Fibroblast of lung (primary cell): ENCODE measurements at places on chromosomes 7 and 10. TPM values are rescaled to one million over a fixed set of nuclear protein-coding genes. Genes with fewer than 3 reads are reported as not detected.

The TFR2 gene
- 0.08 and 0.16 TPM in 2 replicates for polyA plus RNA-seq

The C7orf33 gene
- not detected in 2 replicates for polyA plus RNA-seq

The TWIST1 gene
- 3.6 and 7.2 TPM in 2 replicates for polyA plus RNA-seq

The PON3 gene
- 0.50 TPM in 1 of 2 replicates, not detected in the other for polyA plus RNA-seq

The PRSS37 gene
- not detected in 2 replicates for polyA plus RNA-seq

The UFSP1 gene
- polyA plus RNA-seq, result 0.53 and 1.1 TPM in 2 replicates

The FAM237B gene
- 0.03 TPM in 1 of 2 replicates, not detected in the other for polyA plus RNA-seq

The GOLGA7B gene
- not detected in 2 replicates for polyA plus RNA-seq

The CRHR2 gene
- not detected in 2 replicates for polyA plus RNA-seq

The PTPRE gene
- polyA plus RNA-seq, result 0.75 and 1.2 TPM in 2 replicates

The LLCFC1 gene
- polyA plus RNA-seq, result not detected in 2 replicates

The FAM25G gene
- not detected in 2 replicates for polyA plus RNA-seq

The LRMDA gene
- polyA plus RNA-seq, result 0.76 and 1.7 TPM in 2 replicates

GRCh38 chr10:13893926-13894325, 307.2 kb downstream of the PRPF18 start:
- no peak overlapping the region for H3K27ac ChIP-seq
- peak; percentile 73 for DNase-seq
- no peaks in the 10 kb centered on the region for H3K27me3 ChIP-seq
- peaks cover 5% of the 10 kb centered on the region for H3K4me1 ChIP-seq
- H3K4me3 ChIP-seq, result no peak overlapping the region

DNA sequence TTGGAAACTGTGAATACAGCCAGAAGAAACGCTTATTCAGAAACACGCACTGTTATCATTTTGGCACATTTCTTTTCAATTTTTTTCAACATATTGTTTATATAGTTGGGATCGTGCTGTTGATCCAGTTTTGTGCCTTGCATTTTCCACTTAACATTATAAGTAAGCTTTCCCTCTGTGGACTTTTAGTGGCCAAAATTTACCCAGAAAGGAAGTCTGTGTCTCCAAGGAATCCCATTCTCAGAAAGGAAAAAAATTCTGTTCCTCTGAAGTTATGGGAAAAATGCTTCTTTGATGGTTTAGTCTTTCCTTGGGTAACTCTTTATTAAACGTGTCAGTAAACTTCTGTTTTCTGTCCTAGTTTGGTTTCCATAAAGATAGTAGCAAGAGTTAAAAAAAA, 280.0 kb downstream of the REEP3 start:
- peaks cover 5% of the 10 kb centered on the region for H3K27me3 ChIP-seq
- no peak for DNase-seq
- H3K4me1 ChIP-seq, result no peaks in the 10 kb centered on the region
- H3K36me3 ChIP-seq, result no peaks in the 10 kb centered on the region
- H3K27ac ChIP-seq, result no peak overlapping the region

- H3K36me3 ChIP-seq, result no peaks in the 10 kb centered on the region
- peak; percentile 55 for DNase-seq
- no peak overlapping the region for H3K4me3 ChIP-seq
Measured at GRCh38 chr7:36967387-36967786, 243.1 kb upstream of the AOAH start.

DNA sequence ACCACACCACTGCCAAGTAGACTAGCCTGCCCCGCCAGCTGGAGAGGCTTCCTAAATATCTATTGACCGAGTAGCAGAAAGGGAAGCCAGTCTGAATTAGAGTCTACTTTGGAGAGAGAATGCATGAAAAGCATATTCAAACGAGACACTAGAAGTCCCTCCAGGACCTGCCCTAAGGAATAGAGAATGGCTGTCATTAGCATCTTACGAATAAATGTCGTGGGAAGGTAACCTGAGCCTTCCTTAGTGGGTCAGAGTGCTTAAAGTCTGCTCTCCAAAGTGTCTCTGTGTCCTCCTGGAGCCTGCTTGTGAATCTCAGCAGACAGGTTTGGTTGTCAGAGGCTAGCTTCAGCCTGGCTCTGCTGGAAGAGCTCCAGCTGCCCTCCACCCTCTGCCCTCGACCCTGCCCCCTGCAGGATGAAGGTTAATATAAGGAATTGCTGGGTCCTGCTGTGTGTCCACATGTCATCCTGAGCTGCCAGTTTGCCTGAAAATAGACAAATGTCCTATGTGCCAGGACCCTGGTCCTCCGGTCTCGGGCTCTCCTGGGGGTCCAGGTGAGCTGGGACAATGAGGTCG, 33.4 kb downstream of the FAM241B start:
- H3K4me3 ChIP-seq, result no peak overlapping the region
- DNase-seq, result no peak
- H3K4me1 ChIP-seq, result no peaks in the 10 kb centered on the region
- peaks cover 8% of the 10 kb centered on the region for H3K27me3 ChIP-seq

GRCh38 chr7:17234030-17234397, 64.4 kb upstream of the AHR start:
- peaks cover 3% of the 10 kb centered on the region for H3K4me1 ChIP-seq
- H3K36me3 ChIP-seq, result no peaks in the 10 kb centered on the region
- DNase-seq, result peak; percentile 17
- H3K27me3 ChIP-seq, result no peaks in the 10 kb centered on the region
- peak overlapping the region; percentile 15 for H3K27ac ChIP-seq

GRCh38 chr7:155237297-155237696, 60.4 kb upstream of the INSIG1 start:
- no peaks in the 10 kb centered on the region for H3K36me3 ChIP-seq
- DNase-seq, result no peak
- no peak overlapping the region for H3K4me3 ChIP-seq
- no peak overlapping the region for H3K27ac ChIP-seq

- DNase-seq, result no peak
- no peaks in the 10 kb centered on the region for H3K4me1 ChIP-seq
- no peak overlapping the region for H3K4me3 ChIP-seq
- H3K27ac ChIP-seq, result no peak overlapping the region
- H3K36me3 ChIP-seq, result peaks cover 1% of the 10 kb centered on the region
Measured at GRCh38 chr7:55469721-55470120, 102.6 kb downstream of the VOPP1 start.

- H3K4me1 ChIP-seq, result peaks cover 12% of the 10 kb centered on the region
- no peaks in the 10 kb centered on the region for H3K27me3 ChIP-seq
- H3K36me3 ChIP-seq, result no peaks in the 10 kb centered on the region
- no peak overlapping the region for H3K27ac ChIP-seq
Measured at GRCh38 chr10:89523274-89523673, 12.1 kb downstream of the SLC16A12 start.

DNA sequence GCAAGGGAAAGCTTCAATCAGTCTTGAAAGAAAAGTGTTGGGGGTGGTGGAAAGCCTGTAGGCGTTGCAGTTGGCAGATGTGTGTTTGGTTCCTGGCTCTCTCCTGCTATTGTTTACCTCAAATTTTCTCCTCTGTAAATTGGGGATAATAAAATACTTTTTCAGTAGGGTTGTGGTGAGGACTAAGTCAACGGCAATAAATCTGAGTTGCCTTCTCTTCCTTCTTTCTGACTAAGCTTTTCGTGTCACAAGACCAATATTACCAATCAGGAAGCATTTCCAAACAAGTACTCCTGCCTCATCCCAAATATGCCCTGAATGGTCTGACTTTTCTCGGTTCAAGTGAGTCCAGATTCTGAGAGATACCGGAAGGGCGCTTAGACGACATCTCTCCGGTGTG, 54.0 kb downstream of the CREB5 start:
- no peaks in the 10 kb centered on the region for H3K4me1 ChIP-seq
- no peak overlapping the region for H3K27ac ChIP-seq
- H3K36me3 ChIP-seq, result no peaks in the 10 kb centered on the region

DNA sequence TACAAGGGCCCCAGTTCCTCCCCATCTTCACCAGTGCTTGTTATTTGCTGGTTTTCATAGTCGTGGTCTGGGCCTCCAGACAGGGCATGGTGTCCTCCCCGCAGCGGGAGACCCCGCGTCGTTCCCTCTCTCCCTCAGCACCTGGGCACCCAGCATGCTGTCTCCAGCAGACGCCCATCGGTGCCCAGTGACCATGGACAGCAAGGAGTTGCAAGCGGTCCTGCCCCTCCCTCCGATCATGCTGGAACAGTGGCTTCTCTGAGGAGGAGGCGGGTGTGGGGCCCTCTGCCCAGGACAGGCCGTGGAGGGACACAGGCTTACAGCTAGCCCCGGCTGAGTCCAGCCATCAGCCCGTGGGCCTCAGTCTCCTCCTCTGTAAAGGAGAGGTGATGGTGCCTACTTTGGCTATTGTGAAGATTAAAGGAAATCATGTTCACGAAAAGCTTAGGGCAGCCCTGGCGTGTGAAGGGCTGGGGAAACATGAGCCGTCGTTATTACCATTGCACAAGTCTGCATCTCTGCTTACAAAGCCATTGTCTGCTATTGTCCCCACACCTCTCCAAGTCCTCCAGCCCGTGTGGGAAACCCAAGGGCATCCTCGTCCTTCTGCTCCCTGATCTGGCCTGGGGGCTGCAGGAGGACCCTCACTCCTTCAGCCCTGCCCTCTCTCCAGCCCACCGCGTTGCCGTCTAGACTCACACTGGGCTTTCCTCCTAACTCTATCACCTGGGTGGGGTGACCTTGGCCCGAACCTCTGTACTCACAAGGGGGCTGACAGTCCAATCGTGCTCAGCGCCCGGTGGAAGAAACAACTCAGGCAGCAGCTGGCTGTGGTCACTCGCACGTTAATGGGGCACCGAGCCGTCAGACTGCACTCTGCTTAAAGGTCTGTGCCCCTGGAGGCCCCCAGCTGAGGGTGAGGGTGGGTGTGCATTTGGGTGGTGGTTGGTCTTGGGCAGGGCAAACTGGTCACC, 29.9 kb downstream of the EN2 start:
- H3K4me1 ChIP-seq, result no peaks in the 10 kb centered on the region
- no peak for DNase-seq
- no peak overlapping the region for H3K27ac ChIP-seq
- no peaks in the 10 kb centered on the region for H3K27me3 ChIP-seq
- no peaks in the 10 kb centered on the region for H3K36me3 ChIP-seq

DNA sequence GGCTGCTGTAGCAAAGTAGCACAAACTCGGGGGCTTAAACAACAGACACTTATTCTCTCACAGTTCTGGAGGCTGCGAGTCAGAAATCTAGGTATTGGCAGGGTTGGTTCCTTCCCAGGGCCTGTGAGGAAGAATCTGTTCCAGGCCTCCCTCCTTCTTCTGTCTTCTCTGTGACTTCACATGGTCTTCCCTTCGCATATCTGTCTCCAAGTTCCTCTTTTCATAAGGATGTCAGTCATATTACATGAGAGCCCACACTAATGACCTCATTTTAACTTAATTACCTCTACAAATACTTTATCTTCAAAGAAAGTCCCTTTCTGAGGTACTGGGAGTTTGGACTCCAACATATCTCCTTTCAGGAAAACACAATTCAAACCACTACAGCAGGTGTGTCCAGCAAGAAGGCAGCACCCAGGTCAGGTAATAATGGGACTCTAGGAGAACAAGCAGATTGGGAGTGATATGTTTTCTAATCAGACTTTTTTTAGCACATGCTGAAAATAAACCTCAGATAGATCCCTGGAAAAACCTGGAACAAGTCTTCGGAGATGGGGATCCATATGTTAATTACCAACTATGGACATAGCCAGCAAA, 11.7 kb downstream of the CREB5 start:
- H3K27ac ChIP-seq, result no peak overlapping the region
- H3K4me3 ChIP-seq, result no peak overlapping the region
- H3K27me3 ChIP-seq, result no peaks in the 10 kb centered on the region
- no peaks in the 10 kb centered on the region for H3K36me3 ChIP-seq
- no peak for DNase-seq

DNA sequence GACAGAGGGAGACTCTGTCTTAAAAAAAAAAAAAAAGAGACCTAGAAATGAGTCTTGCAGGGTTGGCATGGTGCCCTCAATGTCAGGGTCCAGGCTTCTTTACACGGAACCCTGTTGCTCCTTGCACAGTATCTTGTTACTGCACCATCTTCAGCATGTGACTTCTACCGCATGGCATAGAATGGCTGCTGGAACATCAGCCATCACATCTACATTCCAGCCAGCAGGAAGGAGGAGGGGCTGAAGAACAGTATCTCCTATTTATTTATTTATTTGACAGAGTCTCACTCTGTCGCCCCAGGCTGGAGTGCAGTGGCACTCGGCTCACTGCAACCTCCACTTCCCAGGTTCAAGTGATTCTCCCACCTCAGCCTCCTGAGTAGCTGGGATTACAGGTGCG, 3.7 kb upstream of the ACHE start:
- no peak for DNase-seq
- H3K27ac ChIP-seq, result no peak overlapping the region
- peaks cover 30% of the 10 kb centered on the region for H3K27me3 ChIP-seq

DNA sequence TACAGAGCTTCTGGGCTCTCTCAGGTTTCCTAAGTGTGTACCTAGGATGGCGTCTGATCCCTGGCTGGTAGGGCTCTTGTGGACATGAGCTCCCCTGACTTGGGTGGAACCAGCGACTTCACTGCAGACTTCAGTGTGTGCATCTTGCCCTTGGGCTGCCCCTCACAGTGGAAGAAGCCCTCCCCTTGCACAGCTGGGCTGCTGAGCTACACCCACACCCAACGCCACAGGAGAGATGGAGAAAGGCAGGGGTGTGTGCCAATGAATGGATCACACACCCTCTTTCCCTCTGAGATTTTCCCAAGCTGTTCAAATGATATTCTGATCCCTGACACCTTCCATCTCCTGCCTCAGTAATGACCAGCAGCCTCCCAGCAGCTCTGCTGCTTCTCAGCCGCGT, 296.7 kb downstream of the GFRA1 start:
- H3K36me3 ChIP-seq, result no peaks in the 10 kb centered on the region
- no peak for DNase-seq
- H3K4me3 ChIP-seq, result no peak overlapping the region

- H3K27ac ChIP-seq, result no peak overlapping the region
- H3K4me3 ChIP-seq, result no peak overlapping the region
- H3K36me3 ChIP-seq, result no peaks in the 10 kb centered on the region
- no peaks in the 10 kb centered on the region for H3K4me1 ChIP-seq
- no peaks in the 10 kb centered on the region for H3K27me3 ChIP-seq
Measured at GRCh38 chr10:117865945-117866344, 180.8 kb downstream of the RAB11FIP2 start.

DNA sequence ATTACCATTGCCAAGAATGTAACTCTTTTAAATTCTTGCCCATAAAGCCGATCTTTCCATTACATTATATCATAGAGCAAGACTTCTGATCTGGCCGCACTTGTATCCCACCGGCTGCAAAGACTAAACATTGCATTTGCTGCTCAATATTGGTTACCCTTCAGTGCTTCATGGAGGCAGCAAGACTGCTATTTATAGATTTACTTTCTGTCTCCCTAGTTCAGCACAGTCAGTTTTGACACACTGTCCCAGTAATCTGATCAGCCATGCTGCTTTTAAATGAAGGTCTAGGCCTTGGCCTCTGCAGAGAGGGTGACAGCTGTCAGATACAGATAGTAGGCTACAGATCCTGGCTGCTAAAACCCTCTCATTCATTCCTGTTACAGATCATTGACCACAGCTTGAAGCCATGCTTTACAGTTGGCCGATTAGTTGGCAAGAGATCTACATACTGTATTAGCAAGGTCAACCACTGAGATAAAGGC, 562.6 kb upstream of the GALNT17 start:
- H3K27ac ChIP-seq, result no peak overlapping the region
- H3K4me3 ChIP-seq, result no peak overlapping the region
- no peaks in the 10 kb centered on the region for H3K27me3 ChIP-seq
- no peak for DNase-seq
- no peaks in the 10 kb centered on the region for H3K36me3 ChIP-seq
- no peaks in the 10 kb centered on the region for H3K4me1 ChIP-seq

- peak; percentile 28 for DNase-seq
- H3K4me3 ChIP-seq, result no peak overlapping the region
- no peaks in the 10 kb centered on the region for H3K4me1 ChIP-seq
- no peak overlapping the region for H3K27ac ChIP-seq
- H3K27me3 ChIP-seq, result no peaks in the 10 kb centered on the region
- H3K36me3 ChIP-seq, result no peaks in the 10 kb centered on the region
Measured at GRCh38 chr10:24790599-24790998, 66.9 kb upstream of the ARHGAP21 start.

GRCh38 chr7:133827707-133828623, 299.2 kb upstream of the LRGUK start:
- H3K27ac ChIP-seq, result no peak overlapping the region
- no peaks in the 10 kb centered on the region for H3K27me3 ChIP-seq
- no peaks in the 10 kb centered on the region for H3K36me3 ChIP-seq
- no peaks in the 10 kb centered on the region for H3K4me1 ChIP-seq
